ENCODE measurements at places on chromosomes 6 and 20.

GRCh38 chr6:87806635-87807034 is 104.6 kb upstream of the AKIRIN2 start:
- no peak for DNase-seq

DNA sequence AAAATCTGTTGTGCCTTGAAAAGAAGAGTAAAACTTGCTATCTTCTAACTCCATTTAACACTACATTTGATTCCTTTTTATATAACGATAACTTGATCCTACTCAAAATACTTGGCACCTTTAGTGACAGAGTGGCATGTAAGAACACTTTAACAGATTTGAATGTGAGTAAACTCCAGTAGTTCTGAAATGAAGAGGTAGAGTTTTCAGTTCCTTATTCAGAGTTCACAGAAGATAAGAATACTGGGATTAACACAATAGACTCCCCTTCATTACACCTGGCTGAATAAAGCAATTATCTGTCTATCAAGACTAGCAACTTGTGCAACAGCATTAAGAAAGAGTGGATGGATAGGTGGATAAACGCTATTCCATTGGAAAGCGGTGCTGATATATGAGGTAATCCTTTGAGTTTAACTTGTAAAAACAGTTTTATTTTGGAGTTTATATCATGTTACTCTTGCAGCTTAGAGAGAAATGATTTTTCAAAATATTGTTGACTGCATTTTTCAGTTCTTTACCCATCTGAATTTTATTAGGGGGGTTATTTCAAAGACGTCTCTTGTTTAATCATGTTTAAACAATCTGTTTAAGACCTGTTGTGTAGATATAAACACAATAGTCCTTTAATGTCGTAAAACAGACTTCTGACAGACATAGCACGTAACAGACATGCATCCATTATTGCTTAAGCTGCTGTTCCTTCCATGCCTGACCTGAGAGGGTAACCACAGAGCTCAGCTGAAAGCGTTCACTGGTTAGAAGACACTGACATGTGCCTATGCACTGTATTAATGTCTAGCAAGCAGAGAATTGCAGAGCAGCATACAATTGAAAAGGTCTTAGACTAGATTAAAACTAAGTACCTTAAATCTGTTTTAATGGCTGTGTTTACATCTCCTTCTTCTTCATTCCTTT is 102.4 kb upstream of the SUPT3H start:
- DNase-seq: no peak

- peak; percentile 65 for DNase-seq
Measured at GRCh38 chr20:38210741-38211140, 45.7 kb upstream of the TGM2 start.

- DNase-seq: no peak
Measured at GRCh38 chr6:169510871-169511270, 191.0 kb downstream of the WDR27 start.

DNA sequence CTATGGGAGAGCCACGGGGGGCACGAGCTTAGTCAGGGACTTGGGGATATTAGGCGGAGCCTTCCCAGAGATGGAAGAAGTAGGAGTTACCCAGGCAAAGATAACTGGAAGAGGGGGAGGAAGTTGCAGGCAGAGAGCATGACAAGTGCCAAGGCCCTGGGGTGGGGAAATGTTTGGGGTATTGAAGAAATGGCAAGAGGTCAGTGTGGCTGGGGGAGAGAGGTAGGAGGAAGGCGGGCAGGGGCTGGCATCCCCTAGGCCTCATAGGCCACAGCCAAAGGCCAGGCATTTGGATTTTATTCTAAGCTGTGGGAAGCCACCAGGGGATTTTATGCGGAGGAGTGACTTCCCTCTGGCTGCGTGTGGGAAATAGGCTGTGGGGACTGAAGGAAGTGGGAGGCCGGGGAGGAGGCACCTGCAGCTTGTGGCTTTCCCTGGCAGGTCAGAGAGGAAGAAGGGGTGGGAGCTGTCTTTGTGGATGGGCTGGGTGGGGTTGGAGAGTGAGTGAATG is 22.7 kb downstream of the SNAI1 start:
- DNase-seq: no peak

DNA sequence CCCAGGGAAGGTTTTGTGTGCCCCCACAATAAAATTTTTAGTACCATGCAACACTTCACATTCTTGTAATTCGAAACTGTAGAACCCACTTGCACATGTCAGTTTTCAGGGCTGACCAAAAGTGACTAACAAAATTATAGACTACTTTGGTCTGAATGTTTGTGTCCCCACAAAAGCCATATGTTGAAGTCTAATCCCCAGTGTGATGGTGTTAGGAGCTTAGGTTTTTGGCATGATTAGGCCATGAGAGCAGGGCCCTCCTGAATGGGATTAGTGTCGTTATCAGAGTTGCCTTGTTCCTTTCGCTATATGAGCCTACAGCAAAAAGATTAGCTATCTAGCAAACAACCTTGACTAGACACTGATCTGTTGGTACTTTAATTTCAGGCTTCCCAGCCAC is 49.0 kb upstream of the TENT5A start:
- DNase-seq: no peak

Data from tibial artery (tissue), 4 donors.